ENCODE measurements at places on chromosomes 7 and 10.

GRCh38 chr10:76736815-76737618 is 900.6 kb downstream of the KCNMA1 start:
- DNase-seq, result no peak

DNA sequence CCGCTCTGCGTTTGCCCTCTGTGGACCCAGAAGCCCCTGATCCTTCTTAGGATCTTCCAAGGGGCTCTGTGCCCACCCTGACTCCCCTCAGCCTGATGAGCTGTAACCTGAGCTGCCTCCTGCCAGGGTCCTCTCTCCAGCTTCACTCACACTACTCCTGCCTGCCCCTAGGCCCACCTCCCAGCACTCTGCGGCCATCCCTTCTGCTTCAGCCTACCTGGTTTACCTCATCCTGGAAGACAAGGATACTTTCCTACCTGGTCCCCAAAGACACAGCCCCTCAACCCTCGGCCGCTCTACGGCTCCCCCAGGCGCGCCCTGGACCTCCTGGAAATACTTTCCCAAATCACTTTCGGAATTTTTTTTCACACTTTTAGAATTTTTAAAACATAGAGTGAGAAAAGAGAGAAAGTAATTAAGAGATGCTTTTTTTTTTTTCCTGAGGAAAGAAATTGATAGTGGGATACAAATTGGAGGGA is 6.4 kb upstream of the ZNF862 start:
- DNase-seq, result no peak

GRCh38 chr7:30771174-30771879 is at the start of gene MINDY4:
MINDY4 (plus strand) TSS chr7:30771417; CDS start chr7:30771494, 77 bp downstream.
- peak; percentile 50 for DNase-seq

DNA sequence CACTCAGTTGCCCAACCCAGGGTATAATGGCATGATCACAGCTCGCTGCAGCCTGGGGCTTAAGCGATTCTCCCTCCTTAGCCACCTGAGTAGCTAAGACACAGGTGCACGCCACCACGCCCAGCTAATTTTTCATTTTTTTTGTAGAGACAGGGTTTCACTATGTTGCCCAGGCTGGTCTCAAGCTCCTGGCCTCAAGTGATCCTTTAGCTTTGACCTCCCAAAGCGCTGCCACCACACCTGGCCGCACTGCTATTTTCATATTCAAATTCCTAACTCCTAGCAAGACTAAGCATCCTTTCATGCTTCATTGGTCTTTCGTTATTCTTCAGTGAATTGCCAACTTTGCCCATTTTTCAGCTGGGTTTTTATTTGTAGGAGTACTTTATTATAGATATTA is 30.4 kb upstream of the DAGLB start:
- no peak for DNase-seq

GRCh38 chr7:105345725-105346124 is 43.0 kb downstream of the SRPK2 start:
- no peak for DNase-seq

Measured in T-helper 9 cell (primary cell).